Cerebellar cortex (tissue), 1 donor: ENCODE measurements at places on chromosomes 5 and 9.

DNA sequence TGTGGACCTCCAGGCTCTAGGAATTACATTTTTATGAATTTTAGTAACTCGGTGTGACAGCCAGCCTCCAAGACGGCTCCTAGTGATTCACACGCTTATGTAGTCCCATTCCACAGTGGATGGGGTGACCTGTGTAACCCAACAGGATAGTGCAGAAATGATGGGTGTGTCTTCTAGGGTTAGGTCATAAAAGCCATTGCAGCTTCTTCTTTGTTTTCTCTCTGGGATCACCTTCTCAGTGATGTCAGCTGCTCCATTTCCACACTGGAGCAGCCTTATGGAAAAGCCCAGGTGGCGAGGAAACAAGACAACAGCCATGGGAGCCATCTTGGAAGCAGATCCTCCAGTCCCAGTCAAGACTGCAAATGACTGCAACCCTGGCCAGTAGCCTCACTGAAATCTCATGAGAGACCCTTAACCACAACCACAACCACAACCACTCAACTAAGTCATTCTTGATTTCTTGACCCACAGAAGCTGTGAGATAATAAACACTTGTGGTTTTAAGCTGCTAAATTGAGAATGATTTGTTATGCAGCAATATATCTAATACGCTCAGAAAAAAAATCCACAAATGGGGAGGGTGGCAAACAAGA lies 5.1 kb upstream of the GNPDA1 start:
- no peak for DNase-seq

- DNase-seq: no peak
Observed at GRCh38 chr5:100855937-100856430, 47.1 kb downstream of the ST8SIA4 start.

DNA sequence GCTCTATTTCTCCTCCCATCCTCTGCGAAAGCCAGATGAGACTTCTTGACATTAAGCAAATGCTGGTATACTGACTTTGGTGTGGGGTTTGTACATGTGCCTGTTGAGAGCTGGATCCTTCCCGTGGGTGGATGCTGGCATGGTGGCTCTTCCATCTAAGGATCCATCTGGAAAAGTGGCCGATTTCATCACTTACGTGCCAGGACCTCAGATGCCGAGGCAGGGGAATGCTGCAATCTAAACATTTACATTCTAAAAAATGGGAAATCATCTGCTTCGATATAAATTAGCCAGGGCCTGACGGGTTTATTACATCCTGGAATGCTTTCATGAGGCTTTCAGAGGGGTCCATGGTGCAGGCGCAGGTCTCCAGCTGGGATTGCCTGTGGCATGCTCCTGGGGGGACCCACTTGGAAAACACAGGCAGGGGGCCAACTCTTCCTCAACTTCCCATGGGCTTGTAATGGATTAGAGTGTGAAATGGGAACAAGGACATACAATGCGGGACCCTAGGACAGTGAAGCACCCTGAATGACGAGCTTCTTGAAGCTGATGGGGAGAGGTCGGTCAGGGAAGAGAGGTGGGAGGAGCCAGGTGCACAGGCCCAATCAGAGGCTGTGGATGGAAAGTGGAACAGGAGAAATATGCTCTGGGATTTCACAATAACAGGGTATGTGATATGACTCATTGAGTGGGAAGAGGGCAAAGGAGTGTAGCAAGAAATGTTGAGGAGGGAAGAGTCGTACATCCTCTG lies 105.5 kb upstream of the PITX1 start:
- no peak for DNase-seq

GRCh38 chr9:35254237-35254636 lies 92.4 kb downstream of the UNC13B start:
- DNase-seq: no peak

DNA sequence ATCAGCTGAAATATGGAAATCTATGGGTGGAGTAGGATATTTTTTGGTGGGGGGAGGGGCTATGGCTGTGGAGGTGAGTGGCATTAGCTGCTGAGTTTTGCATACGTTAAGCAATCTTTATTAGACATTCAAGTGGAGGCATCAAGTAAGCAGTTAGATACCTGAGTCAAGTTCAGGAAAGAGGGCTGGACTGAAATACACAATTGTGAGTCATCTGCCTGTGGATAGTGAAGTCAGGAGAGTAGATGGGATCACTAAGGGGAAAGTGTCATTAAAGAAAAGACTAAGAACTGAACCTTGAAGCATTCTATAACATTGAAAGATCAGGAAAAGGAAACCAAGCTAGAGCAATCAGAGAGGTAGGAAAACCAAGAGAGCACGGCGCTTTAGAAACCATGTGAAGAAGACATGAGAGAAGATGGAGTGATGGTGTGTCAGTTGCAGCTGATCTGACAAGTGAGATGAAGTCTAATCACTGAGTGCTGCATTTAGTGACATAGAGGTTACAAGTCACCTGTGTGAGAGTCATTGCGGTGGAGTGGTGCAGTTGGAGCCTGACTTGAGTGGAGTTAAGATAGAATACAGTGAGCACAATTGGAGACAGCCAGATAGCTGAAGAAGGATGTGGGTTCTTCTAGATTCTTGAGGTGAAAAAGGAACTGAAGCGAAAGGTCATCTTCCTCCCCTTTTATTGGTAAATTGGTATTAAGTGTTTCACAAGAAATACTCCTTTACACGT lies 88.7 kb downstream of the PIP5K1B start:
- no peak for DNase-seq

DNA sequence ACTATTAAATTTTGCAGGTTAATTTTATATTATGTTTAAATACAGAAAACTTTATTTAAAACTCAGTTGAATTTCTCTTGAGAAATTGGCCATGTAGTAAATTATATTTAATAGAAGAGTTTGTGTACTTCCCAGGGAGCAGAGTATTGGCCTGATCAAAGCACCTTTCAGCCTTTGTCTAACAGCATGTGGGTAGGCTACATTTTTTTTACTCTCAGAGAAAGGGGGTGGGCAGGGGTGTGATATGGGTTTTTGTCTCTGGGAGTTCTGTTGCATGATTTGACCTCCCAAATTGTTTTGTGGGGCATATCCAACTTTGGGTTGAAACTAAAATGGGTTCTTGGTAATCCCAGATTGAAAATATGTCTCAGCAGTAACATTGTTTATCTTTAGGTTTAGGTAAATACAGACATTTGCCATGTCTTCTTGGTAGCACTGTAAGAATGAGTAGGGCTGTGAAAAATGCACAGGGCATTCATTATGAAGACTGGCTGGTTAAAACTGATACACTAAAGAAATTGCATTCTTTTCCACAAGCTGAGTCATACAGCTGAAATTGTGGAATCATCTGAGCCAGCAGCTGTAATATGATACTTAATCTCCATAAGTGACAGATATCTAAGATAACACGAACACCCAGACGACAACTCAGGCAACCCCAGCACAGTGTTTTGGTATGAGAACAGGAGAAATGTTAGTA lies 75.4 kb upstream of the CDKN2B start:
- no peak for DNase-seq
